ENCODE measurements at places on chromosomes 5 and 9. TPM values are rescaled to one million over a fixed set of nuclear protein-coding genes. Genes with fewer than 3 reads are reported as not detected.

ASS1 gene
- total RNA-seq, result 156 TPM

- H3K27ac ChIP-seq, result no peak overlapping the region
- no peaks in the 10 kb centered on the region for H3K4me1 ChIP-seq
- H3K27me3 ChIP-seq, result no peaks in the 10 kb centered on the region
- H3K4me3 ChIP-seq, result no peak overlapping the region
Measured at GRCh38 chr5:119743927-119744326, 114.6 kb downstream of the FAM170A start.

DNA sequence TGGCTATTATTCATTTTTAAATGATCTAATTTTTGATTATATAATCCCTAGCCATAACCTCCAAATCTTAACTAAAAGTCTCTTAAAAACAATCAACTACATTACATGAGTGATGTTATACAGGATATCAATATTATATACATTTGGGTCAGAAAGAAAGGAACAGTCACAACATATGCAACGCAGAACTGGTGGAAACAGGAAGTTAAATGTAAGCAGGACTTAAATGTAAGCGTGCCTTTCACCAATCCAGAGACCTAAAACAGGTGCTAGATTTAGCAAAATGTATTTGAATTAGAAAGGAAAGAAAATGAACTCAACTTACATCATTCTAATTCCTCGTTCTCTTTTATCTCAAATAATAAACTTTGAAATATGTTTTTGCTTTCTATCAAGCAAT is 738.5 kb downstream of the PTPRD start:
- no peaks in the 10 kb centered on the region for H3K36me3 ChIP-seq
- no peaks in the 10 kb centered on the region for H3K27me3 ChIP-seq
- H3K27ac ChIP-seq, result no peak overlapping the region
- no peak overlapping the region for H3K4me3 ChIP-seq

FSD1L gene
- total RNA-seq, result 19.1 TPM

GRCh38 chr5:148909766-148910165 is 83.4 kb downstream of the ADRB2 start:
- H3K4me3 ChIP-seq, result no peak overlapping the region
- DNase-seq, result no peak
- H3K36me3 ChIP-seq, result no peaks in the 10 kb centered on the region
- H3K27ac ChIP-seq, result no peak overlapping the region

GRCh38 chr5:179345433-179346321 is at the start of gene ADAMTS2:
Gene ADAMTS2, minus strand, starts transcription at chr5:179345461. Its CDS starts 133 bp downstream, at chr5:179345328.
- peak; percentile 77 for DNase-seq
- H3K4me1 ChIP-seq, result no peaks in the 10 kb centered on the region
- no peaks in the 10 kb centered on the region for H3K27me3 ChIP-seq

DNA sequence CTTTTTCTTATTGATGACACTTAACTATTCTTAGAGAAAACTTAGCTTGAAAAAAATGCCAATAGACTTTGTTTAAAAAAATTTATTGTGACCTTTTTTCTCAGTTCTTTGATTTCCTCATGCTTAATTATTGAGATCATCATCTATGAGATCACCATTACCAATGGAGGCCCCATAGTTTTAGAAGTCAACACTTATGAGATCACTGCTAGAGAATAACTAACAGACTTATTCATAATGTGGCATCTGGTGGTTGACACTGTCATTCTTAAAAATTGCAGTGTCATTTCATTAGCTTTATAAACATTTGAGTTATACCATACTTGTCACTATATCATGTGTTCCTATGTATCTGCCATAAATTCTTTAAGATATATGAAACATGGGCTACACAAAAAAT is 14.9 kb upstream of the FEM1C start:
- no peaks in the 10 kb centered on the region for H3K4me1 ChIP-seq
- no peaks in the 10 kb centered on the region for H3K36me3 ChIP-seq
- no peak overlapping the region for H3K27ac ChIP-seq
- no peak for DNase-seq

GRCh38 chr9:118595719-118596305 is 773.4 kb downstream of the BRINP1 start:
- DNase-seq, result no peak
- no peak overlapping the region for H3K27ac ChIP-seq
- no peaks in the 10 kb centered on the region for H3K27me3 ChIP-seq

FCN1 gene
- 5.2 TPM for total RNA-seq

DNA sequence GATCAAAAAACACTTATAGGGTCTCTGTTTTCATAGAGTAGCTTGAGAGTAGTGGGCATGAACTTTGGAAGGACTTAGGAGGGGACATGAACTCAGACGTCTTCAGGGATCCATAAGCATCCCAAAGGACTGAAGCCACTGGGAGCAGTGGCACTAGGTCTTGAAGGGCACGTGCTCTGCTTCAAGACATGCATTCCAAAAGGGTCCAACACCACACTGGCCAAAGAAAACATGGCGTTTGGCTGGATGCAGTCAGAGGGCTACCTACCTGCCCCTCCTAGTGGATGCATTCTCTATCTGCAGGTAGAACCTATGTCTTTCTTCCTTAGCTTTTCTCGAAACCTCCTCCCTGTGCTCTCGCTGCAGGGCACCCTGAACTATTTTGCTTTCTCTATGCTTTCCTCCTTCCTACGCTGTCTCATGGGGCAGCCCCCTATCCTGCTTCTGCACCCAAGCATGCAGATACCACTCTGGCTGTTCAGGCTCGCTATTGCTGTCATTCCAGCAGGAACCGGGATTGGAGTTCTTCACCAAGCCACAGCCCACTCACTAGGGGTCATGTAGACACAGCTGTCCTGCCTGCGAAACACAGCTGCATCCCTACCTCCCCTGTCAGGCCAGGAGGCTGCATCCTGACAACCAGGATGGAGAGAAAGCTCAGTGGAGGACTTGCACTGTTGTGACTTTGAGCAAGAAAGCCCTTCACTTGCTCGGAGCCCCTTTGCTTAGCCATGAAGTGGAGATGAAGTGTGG is 11.9 kb downstream of the FAM240B start:
- DNase-seq, result no peak
- H3K4me3 ChIP-seq, result no peak overlapping the region
- no peaks in the 10 kb centered on the region for H3K4me1 ChIP-seq
- H3K27ac ChIP-seq, result no peak overlapping the region

GRCh38 chr5:80282054-80282453 is 26.2 kb upstream of the SERINC5 start:
- H3K36me3 ChIP-seq, result no peaks in the 10 kb centered on the region
- H3K27ac ChIP-seq, result no peak overlapping the region
- H3K4me1 ChIP-seq, result no peaks in the 10 kb centered on the region
- no peaks in the 10 kb centered on the region for H3K27me3 ChIP-seq
- DNase-seq, result no peak
- no peak overlapping the region for H3K4me3 ChIP-seq

PLCXD3 gene
- total RNA-seq, result 10.1 TPM

DNA sequence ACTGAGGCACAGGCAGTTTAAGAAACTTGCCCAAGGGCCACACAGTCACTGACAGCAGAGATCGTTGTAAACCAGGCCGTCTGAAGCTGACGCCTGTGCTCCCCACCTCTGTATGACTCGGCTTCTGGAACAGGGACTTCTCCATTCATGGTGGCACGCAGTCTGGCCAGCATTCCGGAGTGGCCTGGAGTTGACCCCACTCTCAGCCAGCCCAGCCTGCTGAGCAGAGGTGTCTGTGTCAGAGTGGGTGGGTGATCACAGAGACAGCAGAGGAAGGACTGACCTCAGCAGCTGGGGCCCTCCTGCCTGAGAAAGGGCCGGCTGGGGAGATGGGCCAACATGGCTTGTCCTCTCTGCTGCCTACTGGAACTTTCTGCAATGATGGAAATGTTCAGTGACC is 12.6 kb downstream of the LRSAM1 start:
- H3K4me3 ChIP-seq, result no peak overlapping the region
- no peaks in the 10 kb centered on the region for H3K4me1 ChIP-seq
- H3K36me3 ChIP-seq, result no peaks in the 10 kb centered on the region
- DNase-seq, result no peak
- no peak overlapping the region for H3K27ac ChIP-seq
